NCI-H1092 (cell line): ENCODE measurements at places on chromosomes 2 and 18.

- DNase-seq: no peak
Measured at GRCh38 chr2:172962824-172963223, 112.8 kb upstream of the MAP3K20 start.

DNA sequence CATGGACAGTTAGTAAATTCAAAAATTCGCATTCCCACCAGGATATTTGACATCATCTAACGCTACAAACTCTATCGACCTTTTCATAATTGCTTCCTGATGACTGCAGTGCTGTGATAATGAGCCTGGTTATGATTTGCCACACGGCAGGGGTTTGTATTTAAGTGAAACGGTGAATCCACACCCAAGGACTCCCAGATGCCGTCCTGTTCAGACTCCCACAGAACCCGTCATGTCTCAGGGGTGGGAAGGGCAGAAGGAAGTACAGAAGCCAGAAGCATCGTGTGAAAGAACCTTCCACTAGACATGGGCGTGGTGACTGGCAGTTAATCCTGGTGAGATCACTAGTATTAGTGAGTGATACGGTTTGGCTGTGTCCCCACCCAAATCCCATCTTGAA lies 91.2 kb upstream of the TMEM18 start:
- DNase-seq: no peak

DNA sequence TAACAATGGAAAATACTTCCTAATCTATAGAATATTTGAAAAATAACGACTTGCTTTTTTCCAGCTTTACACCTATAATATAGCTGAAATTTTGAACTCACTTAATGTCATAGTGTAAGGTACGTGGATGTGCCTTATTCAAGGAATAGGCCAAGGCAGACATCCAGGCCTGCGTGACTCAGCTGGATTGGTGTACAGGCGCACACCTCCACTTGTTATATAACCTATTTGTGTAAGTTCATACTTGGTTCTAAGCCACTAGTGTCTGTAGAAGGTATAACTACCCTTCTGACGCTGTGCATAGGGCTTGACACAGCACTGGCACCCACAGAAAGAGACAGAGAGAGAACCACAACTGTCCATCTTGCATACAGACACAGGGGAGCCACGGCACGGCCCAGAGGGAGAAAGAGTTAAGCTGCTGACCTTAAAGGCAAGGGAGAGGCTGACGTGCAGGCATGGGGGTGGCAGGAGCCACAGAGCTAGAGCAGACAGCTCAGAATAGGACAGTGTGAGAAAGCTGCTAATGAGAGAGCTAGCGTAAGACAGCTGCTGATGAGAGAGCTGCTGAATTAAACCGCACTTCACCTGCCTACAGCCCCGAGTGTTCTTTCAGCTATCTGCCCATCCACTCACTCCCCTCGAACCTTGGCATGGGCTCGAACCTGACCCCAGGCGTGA lies 16.1 kb downstream of the CCDC178 start:
- DNase-seq: no peak

DNA sequence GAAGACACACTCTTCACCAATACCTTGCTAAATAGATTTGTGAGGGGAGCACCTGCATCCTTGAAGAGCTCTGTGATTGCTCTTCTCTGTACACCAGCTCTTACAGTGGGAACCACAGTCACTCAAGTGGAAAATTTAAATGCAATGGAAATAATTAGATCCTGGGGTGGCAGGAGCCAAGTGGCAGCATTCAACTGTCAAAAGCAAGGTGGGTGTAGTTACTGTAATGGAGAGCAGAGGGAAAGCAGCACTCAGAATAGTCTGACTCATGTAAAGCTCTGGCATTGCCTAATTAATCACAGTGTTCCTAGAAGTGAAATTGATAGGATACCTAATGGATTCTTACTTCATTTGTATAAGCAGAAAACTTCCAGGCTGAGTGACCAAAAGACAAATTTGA lies 245.8 kb downstream of the KCNE4 start:
- DNase-seq: peak; percentile 30

DNA sequence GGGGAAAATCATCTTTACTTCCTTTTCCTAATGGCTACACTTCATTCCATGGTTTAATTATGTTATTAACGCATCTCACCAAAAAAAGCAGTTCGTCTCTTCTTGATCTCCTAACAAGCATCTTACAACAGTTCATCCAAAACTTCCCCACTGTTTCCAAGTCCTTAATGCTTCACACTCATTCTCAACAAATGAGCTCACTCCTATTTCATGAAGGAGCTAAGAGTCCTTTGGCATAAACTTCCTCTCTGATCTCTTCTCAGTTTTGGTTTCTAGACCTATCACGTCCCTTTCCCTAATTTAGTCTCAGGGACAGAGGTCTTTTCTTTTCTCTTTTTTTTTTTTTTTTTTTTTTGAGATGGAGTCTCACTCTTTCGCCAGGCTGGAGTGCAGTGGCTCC lies 205.9 kb upstream of the SLC39A10 start:
- DNase-seq: no peak

DNA sequence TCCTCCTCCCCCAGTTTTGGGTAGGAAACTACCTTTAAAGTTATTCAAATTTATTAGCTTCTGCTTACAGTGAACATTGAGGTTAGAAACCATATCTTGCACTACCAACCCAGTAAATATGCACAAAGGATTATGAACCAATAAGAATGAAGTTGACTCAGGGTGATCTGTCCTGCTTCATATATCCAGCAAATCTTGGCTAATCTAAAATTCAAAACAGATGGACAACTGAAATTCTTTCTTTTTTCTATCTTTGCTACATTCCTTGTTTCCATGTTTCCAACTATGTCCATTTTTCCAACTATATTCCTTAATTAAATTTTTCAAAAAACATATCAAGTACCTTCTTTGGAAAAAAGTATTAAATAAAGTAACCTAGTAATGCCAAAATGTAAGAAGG lies 149.3 kb downstream of the FAM124B start:
- DNase-seq: no peak

- DNase-seq: no peak
Measured at GRCh38 chr18:12464731-12465130, 57.0 kb downstream of the PRELID3A start.

- DNase-seq: no peak
Measured at GRCh38 chr2:18176679-18177215, 298.3 kb downstream of the KCNS3 start.

GRCh38 chr2:221822416-221822815 lies 250.3 kb upstream of the EPHA4 start:
- no peak for DNase-seq

- no peak for DNase-seq
Measured at GRCh38 chr2:214226061-214226460, 184.8 kb upstream of the VWC2L start.

GRCh38 chr2:234679741-234680687 lies 183.1 kb upstream of the ARL4C start:
- DNase-seq: no peak

DNA sequence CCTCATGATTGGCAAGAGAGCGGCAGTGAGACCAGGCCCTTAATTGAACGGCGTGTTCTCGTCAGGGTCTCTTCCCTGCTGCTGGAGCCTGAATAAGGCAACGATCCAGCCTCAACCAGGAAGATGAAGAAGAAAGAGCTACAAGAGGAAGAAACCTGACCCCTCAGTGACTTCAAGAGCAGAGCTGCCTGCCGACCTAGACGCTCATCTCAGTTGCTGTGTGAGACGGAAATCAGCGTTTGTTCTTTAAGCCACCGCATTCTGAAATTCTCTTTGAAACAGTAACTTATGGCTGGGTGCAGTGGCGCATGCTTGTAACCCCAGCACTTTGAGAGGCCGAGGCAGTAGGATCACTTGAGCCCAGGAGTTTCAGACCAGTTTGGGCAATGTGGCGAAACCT lies 29.6 kb upstream of the KCNG3 start:
- DNase-seq: no peak

- no peak for DNase-seq
Measured at GRCh38 chr2:233919938-233920337, 2.8 kb downstream of the TRPM8 start.

- no peak for DNase-seq
Measured at GRCh38 chr2:232058063-232058877, 96.8 kb downstream of the DIS3L2 start.

DNA sequence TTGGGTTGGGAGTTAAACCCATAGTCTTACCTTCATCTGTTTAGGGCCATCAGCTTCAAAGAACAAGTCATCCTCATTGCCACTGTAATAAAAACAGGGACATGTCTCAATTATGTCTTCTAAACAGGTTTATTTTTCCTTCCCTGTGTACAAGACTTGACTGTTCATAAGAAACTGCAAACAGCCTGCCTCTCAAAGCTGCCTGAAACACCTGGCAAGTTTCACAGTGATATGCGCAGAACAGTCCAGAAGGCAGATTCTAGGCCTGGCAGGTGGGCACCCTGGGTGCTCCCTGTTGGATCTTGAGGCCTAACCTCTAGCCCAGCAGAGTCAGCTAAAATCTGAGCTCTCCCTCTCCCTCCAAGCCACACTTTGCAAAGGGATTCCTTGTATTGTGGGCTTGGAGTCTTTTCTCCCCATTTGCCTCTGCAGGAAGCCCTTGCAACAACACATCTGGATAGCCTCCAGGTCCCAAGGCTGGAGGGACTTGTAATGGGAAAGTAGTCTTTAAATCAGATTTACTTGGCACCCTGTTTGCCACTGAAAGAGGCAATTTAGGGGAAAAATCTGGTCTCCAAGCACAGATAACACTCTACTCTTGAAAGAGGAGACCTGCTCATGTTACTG lies 930 bp downstream of the IL1B start:
- no peak for DNase-seq

- no peak for DNase-seq
Measured at GRCh38 chr2:128324897-128325410, 6.3 kb upstream of the HS6ST1 start.

DNA sequence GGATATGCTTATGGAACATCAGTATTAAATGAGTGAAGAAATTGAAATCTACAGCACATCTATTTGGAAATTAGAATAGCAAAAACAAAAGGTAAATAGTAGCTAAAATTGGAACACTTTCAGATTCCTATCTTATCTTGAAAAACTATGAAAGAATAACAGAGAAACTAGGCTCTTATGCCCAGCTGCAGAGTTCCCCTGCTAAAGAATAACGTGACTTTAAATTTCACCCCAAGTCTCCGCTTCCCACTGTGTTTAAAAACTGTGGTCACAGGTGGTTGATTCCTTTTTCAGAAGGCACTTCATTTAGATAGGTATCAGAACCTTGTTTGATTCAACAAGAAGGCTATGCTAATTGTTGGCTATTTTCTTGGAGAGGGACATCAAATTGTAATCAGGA lies 30.1 kb downstream of the ARHGAP28 start:
- DNase-seq: no peak

DNA sequence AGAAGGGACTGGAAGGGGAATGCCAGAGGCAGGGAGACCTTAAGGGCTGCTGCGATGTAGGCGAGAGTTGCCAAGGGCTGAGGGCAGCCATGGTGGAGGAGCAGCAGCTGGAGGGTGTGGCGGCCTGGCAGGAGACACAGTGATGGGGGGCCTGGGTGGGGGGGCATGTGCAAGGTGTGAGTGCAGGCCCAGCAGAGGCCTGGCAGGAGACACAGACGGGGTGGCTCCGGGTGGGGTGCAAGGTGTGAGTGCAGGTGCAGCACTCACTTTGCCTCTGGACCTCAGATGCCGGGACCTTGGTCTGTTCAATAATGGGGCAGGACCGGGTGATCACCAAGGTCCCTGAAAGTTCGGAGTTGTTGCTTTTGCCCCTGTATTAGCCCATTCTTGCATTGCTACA lies 76.2 kb upstream of the ODC1 start:
- DNase-seq: no peak

DNA sequence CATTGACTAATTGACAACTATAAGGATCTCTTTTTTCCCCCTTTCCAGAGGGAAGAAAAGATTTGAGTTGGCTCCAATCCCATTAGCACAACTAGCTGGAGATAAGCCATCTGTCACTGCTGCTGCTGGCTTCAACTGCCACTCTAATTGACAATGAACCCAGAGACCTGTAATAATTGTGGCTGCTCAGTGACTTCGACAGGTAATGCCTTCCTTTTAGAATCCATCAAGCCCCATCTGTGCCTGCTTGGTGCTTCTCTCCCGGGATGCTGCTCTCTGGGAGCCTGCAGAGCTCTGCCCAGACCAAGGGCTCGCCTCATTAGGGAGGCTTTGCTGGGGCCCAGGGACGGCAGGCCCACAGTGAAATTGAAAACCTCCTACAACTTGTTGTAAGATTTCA lies 376.7 kb upstream of the SOX11 start:
- peak; percentile 32 for DNase-seq

DNA sequence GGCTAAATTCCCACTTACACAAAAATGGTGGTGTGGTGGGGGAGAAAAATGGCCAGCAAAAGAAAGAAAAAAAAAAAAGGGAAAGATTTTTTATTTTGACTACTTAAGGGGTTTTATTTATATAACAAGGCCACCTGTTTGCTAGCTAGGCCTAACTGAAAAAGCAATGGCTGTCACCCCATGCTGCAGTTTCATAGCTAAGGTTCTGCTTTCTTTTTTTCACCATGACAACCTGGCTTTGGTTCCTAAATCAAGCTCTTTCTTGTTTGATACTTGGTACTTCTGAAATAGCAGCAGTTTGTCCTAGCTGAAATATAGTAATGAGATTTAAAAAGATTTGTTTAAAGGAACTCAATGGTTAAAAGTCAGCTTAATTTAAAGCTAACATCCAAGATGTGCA lies 433.2 kb upstream of the MEX3C start:
- DNase-seq: no peak

GRCh38 chr18:11323359-11323819 lies 174.0 kb upstream of the PIEZO2 start:
- DNase-seq: no peak

DNA sequence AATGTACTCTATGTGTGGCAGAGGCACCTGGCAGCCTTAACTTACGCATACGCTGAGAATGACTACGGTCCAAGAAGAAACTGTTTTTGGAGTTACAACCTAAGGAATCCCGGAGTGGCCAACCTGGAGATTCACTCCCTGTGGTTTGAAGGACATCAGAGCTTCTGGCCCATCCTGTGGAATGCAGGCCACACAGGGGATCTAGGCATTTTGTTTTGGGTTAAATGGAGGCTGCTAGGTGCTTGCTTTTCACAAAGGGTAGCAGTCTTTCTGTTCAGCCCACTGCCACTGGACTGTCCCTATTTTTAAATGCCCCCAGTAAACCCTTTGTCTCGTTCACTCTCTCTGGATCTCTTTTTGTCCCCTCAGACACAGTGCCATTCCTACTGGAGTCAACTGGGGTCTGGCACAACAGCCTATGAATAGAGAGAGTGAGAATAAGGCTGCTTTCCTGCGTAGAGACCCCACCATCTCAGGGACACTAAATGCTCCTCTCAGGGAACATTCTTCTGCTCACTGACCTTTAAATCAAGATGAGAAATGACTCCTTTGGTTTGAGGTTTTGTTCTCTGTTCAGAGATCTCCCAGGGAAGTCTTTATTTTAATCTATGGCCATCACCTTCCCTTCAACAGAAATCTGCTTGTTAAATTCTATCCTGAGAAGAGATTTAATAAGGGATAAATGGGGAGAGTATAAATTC lies 124.9 kb downstream of the B3GNT2 start:
- DNase-seq: no peak

- DNase-seq: no peak
Measured at GRCh38 chr2:198788676-198789075, 669.1 kb downstream of the SATB2 start.
